ENCODE measurements at places on chromosomes 5 and 9.

DNA sequence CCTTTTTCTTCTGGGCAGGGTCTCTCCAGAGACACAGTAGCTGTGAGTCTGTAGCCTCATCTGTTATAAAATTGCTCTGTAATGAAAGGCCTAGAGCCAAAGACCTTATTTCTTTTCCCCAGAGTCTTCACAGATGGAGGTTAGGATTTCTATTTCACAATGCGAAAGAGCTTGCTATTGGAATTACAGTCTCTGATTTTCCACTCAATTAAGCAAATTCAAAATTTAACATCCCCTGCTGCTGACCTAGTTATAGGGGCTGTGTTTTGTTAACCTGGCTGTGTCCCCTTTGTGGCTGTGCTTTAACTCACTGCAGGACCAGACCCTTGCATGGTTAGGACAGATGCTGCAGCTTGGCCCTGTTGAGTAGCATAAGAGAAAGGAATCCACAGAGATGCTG is 190.3 kb upstream of the NMUR2 start:
- DNase-seq: no peak

GRCh38 chr5:133928587-133929393 is 39.6 kb downstream of the C5orf15 start:
- DNase-seq: no peak

GRCh38 chr5:63958654-63959053 is 3.6 kb downstream of the HTR1A start:
- DNase-seq: no peak

DNA sequence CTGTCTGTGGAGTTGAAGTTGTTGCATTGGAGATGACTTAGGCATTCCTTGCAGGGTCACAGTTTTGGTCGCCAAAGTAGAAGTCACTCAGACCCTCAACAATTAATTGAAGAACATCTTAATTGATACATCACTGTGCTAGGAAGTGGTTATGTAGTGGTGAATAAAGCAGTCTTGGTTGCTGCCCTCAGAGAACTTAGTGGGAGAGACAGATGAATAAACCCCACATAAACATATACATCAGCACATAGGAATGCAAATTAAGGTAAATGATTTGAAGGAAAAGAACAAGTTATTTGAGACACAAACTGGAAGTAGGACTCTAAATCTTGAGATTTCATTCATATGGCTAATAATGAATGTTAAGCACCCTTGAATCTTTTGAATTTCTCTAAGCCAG is 25.7 kb downstream of the FAM174A start:
- no peak for DNase-seq

DNA sequence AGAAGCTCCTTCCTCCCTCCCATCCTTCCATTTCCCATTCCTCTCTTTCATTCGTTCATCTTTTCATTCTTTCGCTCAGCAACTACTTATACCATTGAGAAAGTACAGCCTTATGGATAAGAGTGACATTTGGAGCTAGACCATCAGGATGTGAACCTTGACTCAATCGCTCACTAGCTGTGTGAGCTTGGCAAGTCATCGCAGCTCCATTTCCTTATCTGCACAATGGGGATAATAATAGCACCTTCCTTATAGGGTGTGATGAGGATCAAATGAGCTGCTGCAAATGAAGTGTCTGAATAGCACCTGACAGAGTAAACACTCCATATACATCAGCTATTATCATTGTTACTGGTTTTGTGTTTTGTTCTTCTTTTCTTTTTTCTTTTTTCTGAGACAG is 28.1 kb upstream of the SYNPO start:
- DNase-seq: no peak
